ENCODE measurements at places on chromosomes 5 and 9. TPM values are rescaled to one million over a fixed set of nuclear protein-coding genes. Genes with fewer than 3 reads are reported as not detected.
A peak's percentile ranks its signal among the peaks of the same experiment; 100 is the strongest.

The SCGB3A2 gene
- total RNA-seq = not detected

- DNase-seq = no peak
Measured at GRCh38 chr5:85868070-85868469, 749.7 kb upstream of the COX7C start.

DNA sequence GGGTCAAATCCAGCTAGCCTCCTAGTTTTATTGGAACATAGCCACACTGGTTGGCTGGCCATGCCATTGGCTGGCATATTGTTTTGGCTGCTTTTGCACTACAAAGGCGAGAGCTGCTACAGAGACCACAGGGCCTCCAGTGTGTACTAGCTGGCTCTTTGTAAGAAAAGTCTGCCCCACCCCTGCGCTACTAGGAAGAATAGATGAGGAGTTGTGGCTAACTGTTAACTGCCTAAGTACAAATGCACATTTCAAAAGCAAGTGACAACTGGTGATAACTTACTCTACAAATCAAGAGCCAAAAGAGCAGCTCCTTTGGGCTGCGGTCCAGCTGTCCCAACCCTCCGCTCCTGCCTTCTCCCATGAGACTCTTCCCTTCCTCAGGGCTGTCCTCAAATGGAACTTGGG is 63.9 kb downstream of the SERINC5 start:
- DNase-seq = no peak

- peak; percentile 61 for DNase-seq
Measured at GRCh38 chr9:18928711-18929110, 104.3 kb downstream of the SAXO1 start.

DNA sequence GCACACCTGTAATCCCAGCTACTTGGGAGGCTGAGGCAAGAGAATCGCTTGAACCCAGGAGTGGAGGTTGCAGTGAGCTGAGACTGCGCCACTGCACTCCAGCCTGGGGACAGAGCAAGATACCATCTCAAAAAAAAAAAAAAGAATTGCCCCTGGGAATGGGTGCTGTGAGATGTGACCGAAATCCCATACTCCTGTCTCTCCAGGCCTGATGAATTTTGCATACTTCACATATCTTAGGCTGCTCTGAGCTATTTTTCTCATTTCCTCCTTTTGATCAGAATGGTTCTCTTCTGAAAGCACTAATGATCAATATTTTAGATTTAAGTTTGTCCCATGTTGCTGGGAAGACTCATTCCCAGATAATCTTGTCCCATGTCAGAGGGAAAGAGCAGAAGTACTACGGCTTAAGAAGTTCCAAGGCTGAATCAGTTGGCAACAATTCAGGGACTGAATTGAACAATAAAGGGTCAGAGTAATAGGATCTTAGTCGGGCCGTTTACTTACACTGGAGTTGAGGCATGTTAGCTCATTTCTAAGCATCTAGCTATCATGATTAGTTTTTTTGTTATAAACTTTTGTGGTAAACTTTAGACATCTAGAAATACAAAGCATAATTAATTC is 44.2 kb upstream of the TENT2 start:
- DNase-seq = peak; percentile 72

The FCN2 gene
- not detected for total RNA-seq

All from fibroblast of the aortic adventitia (primary cell).